ENCODE measurements at places on chromosomes 5 and 9.

DNA sequence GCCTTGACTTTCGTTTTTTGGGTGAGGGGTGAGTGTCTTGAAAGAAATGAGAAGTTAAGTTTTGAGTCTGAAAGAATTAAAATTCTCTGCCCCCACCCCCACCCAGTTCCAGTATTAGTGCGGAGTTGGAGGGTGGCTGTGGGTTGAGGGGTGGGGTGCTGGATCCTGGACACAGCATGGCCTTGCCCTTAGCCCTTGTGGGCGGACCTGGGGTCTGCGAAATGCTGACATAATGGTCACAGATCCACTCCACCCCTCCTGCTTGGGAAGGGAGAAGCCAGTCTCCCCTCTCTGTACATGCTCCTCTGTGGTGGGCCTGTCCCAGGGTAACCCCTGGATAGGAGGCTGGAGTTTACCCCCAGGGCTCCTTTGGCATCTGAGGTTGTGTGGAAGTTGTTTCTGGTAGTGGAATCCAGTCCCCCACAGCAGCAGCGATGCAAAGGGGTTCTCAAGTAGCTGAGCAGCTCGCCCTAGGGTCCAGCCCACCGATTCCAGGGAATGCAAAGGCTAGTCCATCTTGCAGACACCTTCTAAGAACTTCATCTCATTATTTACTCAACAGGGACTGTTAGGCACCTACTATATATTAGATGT is 42.8 kb upstream of the TCF7 start:
- DNase-seq, result no peak

GRCh38 chr9:125494653-125494915 is 212.4 kb downstream of the MAPKAP1 start:
- no peak for DNase-seq

DNA sequence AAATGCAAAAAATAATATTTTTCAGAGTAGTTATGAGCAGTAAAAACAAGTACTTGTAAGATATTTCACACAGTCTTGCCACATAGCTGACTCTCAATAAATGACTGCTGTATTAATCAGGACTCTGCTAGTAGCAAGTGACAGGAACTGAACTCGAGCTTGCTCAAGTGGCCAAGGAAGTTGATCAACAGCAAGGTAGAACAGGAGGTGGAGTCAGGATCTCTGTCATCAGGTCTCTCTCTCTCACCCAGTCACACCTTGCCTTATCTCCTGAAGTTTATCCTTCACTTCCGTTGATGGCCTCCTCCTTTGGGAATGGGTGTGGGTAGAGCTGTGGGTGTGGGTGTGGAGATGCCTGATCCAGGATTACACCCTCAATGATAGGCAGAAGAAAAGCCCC is 107.0 kb downstream of the GPBP1 start:
- no peak for DNase-seq

DNA sequence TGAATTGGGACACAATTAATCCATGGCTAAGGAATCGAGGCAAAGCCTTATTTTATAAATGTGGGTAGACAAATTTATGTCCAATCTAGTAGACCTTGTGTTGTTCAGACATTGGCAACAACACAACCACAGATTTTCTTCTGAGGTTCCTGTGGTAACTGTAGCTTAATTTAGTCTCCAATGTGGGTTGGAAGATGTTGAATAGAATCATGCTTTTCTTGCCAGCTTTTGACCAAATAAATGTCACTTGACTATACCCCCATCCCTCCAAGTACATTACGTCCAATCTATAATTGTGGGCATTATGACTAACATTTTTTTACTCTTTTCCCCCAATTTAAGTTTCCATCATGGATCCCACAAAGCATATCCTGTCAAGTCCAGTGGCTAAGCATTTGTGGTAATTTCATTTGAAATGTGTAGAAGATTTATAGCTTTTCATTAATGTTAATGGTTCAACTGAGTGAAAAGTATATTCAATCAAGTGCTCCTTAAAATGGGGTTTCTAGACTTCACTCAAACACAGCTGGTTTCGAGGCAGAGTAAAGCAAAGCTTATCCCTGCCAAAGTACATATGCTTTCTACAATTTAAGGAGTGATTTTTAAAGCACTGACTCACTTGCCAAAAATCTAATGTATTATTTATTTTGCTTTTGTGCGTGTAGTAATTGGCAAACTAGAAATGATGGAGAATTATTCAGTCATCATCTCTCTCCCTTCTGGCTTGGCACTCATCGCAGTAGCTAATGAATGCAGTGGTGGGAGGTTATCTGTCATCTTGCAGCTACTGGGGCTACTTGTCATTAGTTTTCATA is 141.8 kb downstream of the FAM174A start:
- DNase-seq, result no peak

- no peak for DNase-seq
Measured at GRCh38 chr5:84433461-84433860, 48.8 kb upstream of the EDIL3 start.

DNA sequence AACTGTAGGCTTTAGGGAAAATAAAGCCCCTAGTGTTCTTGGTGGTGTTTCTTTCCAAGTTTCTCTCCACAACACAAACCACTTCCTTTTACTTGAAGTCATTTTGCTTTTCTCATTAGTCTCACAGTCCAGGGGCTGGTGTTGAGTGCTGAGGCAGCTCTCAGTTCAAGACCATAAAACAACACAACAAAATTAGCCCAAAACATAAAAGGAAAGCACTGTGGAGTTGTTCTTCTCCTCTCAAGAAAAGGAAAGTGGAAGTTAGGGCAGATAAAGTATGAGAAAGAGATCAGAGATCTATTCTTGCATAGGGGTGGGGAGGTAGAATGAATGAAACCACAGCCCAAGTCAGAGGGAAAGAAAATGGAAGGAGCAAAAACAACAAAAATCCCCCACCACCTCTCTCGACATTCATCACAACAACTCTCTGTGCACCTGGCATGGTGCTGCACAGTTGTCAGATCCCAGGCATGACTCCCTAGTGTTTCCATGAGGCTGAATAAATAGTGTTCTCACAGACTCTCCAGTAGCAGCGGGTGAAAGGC is 569.9 kb downstream of the RAB3C start:
- DNase-seq, result no peak

Measured in AG09309 (cell line).